ENCODE measurements at places on chromosomes 16 and 17.

GRCh38 chr16:48386559-48387312, 1.5 kb upstream of the SIAH1 start:
- DNase-seq: no peak

DNA sequence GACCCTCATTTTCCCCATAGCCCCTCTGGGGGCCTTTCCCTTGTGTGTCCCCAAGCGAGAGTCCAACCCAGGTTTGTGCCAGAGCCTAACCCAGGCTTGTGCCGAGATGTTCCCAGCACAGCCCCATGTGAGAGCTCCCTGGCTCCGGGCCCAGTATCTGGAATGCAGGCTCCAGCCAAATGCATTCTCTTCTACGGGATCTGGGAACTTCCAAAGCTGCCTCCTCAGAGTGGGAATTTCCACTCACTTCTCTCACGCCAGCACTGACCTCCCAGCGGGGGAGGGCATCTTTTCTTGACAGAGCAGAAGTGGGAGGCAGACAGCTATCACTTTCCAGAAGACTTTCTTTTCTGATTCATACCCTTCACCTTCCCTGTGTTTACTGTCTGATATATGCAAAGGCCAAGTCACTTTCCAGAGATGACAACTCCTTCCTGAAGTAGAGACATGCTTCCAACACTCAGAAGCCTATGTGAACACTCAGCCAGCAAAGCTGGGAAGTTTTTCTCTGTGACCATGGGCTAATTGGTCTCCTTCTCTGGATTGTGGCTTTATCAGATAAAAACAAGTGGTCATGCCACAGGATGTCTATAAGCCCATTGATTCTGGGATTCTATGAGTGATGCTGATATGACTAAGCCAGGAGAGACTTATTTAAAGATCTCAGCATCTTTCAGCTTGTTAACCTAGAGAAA, 2.5 kb upstream of the CCL2 start:
- peak; percentile 97 for DNase-seq

- DNase-seq: peak; percentile 87
Observed at GRCh38 chr16:67393111-67393787, at the start of gene TPPP3. TSS of gene TPPP3 (minus strand) at chr16:67393498. CDS start at chr16:67391111, 2,387 bp downstream.

GRCh38 chr17:7951143-7951792, 19.3 kb downstream of the CNTROB start:
- DNase-seq: no peak

DNA sequence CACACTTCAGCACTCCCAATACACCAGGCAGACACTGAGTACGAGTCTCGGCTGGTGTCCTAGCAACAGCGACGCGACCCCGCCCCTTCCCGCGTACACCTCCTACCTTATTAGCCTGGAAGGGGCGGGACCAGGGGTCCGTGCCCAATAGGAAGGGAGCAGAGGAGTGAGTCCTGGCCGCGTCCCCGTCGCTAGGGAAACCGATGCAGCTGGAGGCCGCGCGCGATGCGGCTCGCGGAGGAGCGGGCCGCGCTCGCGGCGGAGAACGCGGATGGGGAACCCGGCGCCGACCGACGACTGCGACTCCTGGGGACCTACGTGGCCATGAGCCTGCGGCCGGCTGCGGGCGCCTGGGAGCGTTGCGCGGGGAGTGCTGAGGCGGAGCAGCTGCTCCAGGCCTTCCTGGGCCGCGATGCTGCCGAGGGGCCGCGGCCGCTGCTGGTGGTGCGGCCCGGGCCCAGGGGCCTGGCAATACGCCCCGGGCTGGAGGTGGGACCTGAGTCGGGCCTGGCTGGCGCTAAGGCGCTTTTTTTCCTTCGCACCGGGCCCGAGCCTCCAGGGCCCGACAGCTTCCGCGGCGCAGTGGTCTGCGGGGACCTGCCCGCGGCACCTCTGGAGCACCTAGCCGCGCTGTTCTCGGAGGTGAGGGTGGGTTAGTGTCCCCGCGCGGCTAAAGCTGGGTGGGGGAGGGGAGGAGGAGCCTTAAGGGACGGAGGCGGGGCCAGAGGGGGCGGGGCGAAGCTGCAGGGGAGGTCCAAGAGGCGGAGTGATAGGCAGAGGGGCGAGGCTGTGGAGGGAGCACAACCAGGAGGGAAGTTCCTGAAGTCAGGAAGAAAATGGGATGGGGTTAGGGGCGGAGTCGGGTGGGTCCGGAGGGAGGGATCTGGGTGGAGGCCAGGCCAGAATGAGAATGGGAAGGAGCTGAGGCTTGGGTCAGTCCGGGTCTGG, at the start of gene DNAH9:
Gene DNAH9, plus strand, starts transcription at position 197 of the 948 bp plus-strand sequence. Its CDS starts 29 bp downstream, at position 226.
- DNase-seq: peak; percentile 77

DNA sequence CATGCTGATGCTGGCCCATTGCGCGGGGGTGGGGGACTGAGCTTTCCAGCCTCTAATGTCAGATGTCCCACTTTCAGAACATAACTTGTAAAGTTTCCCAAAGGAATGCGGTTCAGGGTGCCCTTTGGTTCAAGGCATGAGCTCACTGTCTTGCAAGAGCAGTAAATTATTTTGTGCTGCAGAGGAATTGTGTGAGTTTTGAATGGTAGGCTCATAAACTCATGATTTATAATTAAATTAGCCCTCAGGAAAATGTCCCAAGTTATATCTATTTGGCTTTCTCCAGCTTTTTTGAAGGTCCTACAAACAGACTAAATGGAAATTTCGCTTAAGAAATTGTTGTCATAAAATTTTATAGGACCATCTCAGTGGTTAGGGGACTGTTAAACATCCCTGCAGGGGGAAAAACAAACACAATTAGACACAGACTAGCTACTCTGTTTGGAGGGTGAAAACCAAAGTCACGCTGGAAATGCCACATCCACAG, 321.8 kb downstream of the HS3ST3B1 start:
- no peak for DNase-seq

DNA sequence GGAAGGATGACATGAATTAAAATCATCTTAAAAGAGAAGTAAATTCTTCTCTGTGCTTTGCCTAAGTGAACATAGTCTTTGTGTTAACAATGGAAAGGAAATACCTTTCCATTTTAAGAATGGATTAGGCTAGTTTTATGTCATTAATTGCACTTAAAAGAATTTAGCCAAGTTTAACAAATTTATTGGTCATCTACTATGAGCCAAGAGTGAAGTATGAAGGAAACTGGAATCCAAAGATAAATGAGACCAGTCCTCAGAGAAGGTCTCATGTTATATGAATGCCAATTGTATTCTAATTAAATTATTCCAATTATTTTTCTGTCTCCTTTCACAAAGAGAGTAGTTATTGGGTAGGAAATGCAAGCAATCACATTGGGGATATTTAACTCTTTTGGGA, 741.3 kb upstream of the SOX9 start:
- no peak for DNase-seq

GRCh38 chr16:48011466-48011865, 144.3 kb downstream of the ABCC12 start:
- no peak for DNase-seq

GRCh38 chr16:54326266-54326662, 39.7 kb upstream of the IRX3 start:
- peak; percentile 23 for DNase-seq

DNA sequence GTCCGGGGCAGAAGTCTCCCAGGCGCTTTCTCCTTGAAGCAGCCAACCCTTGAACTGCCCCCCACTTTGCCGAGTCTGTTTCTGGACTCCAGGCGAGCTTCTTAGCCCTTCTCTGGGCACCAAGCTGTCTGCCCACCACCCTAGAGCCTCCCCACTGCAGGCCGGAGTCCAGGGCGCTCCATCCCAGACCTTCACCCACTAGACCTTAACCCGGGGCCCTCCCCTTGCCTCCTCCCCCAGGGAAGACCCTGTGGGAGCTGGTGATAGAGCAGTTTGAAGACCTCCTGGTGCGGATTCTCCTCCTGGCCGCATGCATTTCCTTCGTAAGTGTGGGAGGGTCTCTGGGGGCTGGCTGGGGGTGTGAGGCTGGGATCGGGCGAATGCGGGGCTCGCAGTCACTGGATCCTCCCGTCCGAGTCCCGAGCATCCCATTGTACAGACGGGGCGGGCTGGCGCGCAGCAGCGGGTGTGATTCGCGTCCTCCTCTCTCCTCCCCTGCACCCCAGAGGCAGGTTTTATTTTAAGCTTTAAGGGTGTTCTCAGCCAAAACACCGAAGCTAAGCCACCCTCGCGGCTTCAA, 1.1 kb downstream of the ATP2A1 start:
- DNase-seq: no peak

GRCh38 chr16:72241930-72242329, 70.0 kb upstream of the PMFBP1 start:
- peak; percentile 45 for DNase-seq

DNA sequence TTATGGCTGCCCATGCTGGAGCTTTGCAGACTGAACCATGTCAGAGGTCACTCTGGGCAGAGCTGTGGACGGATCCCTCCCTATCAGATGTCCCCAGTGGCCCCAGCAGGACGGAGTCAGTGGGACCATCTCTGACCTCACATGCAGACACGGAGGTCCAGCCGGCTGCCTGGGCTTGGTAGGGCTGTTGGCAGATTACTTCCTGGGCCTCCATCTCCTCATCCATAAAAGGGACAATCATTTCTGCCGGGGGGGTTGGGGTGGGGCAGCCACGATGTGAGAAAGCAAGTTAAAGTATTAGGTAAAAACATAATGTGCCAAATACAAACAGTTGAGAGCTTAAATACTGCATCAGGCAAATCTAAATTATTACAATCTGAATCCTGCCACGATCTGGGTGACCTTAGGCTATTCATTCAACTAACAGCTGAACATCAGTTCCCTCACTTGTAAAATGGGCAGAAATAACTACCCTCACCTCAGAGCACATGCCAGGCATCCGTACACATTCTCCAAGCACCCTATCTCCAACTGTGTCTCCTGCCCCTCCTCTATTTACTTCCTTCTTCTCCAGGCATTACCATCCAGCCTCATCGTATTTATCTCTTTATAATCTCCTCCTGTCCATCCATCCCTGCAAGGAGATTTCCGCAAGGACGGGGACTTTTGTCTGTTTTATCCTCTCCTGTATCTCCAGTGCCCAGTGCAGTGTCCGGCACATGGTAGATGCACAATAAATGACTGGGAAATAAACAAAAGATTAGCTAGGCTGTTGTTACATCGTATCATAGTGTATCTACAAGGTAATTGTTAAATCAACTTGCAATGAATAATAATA, 192.3 kb upstream of the FOXF1 start:
- DNase-seq: no peak

GRCh38 chr17:17235212-17236174, 1.5 kb downstream of the FLCN start:
- DNase-seq: no peak

DNA sequence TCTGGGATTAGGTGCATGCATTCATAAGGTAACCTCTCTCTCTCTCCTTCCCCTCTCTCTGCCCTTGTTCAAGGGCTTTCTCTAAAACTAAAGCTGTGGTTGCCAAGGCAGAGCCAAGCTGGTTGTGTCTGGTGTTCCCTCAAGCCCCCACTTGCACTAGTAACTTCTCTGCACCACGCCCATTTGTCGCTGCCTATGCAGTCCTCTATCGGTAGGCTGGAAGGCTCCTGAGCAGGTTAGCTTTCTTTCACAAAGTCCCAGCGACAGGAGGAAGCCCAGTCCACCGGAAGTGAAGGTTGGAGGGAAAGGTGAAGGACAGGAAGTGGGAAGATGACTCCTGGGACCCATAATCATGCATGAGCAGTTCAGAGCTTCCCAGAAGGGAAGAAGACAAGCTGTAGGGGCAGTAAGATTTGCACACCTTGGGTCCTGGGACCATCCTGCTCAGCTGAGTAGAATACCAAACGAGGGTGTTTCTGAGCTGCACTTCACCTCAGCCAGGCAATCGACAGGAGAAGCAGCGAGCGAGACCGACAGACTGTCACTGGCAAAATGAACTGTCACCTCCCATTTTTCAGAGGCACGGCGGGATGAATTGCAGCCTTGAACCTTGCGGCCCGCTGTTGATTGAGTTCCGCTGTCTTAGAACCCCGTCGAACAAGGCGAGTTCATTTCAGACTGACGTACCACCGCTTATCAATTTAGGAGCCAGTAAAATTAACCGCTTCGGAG, 14.7 kb upstream of the SKAP1 start:
- DNase-seq: no peak

DNA sequence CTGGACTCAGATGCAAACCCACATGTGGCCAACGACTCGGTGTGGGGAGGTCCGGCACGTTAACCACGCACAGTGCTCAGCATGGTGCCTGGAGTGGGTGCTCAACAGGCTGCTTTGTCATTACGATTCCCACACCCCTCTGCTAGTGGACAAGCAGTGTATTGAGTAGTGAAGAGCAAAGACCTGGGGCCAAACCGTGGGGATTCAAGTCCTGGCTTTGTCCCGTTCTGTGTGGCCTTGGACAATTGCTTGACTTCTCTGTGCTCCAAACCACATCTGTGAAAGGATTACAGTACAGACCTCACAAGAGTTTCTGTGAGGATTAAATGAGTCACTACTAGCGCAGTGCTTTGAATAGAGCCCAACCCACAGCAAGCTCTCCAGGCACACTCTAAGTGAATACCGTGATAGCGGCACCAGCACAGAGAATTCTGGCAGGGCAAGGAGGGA, 33.8 kb downstream of the TRPV2 start:
- DNase-seq: peak; percentile 27

DNA sequence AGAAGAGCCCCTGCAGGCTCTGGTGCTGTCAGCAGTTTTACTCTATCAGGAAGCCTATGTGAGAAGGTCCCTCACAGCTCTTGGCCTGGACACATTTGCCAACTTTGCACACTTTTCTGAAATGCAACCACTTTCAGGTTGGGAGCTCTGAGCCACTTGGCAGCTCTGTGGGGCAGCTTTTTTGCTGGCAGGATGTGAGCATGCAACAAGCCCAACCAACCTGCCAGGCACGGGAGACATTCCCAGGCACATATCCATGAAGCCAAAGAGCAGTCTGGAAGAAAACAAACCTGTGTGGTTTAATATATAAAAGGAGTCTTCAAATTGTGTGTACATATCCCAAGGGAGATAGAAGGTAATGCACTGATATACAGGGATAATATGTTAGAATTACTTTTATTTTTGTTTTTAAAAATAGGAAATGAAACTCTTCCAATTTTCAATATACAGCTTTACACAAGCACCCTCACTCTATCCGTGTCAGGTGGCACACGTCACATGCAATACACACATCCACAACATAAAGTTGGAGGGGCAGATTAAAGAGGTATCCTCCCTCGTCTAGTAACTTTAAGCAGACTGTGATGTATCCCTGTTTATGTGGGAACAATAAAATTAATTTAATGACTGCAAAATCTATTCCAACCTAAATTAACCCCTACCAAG, 57.4 kb upstream of the COX10 start:
- DNase-seq: no peak

DNA sequence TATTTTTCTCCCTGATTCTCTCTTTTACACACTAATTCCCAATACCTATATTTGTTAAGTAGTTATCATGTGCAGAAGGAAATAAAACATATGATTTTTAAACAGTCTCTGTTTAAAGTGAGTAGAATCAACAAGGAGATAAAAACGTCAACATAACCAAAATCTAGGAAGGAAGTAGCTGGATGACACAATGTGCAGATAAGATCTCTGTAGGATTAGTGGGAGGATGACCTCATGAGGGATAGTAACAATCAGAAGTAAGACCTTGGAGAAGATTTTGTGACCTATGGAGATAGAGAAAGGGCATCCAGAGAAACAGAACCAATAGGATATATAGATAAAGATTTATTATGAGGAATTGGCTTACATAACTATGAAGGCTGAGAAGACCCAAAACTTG, 262.6 kb upstream of the CDH11 start:
- DNase-seq: peak; percentile 7

Measured in cardiac muscle cell (in vitro differentiated cells and primary cell).